ENCODE measurements at places on chromosomes 4 and X.
A peak's percentile ranks its signal among the peaks of the same experiment; 100 is the strongest.

DNA sequence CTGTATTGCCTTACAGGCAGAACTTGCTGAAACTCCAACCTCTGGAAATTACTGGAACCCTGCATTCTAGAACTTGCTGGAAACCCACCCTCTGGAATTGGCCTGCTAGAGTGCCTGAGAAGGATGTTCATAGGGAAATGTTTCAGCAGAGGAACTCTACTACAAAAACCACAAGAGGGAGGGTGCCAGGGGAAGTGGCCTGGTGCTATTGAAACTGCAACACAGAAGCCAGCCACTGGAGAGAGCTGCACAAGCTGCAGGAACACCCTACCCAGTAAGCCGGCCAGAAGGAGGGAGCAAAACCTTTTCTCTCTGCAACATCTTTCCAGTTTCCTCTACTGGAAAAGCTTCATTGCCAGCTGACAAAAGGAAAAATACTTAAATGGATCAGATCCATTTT, 2.5 kb upstream of the BRWD3 start:
- peak; percentile 66 for DNase-seq

GRCh38 chr4:8593264-8594096, 915 bp downstream of the CPZ start:
- DNase-seq, result no peak

GRCh38 chr4:3852711-3853110, 86.5 kb downstream of the ADRA2C start:
- no peak for DNase-seq

DNA sequence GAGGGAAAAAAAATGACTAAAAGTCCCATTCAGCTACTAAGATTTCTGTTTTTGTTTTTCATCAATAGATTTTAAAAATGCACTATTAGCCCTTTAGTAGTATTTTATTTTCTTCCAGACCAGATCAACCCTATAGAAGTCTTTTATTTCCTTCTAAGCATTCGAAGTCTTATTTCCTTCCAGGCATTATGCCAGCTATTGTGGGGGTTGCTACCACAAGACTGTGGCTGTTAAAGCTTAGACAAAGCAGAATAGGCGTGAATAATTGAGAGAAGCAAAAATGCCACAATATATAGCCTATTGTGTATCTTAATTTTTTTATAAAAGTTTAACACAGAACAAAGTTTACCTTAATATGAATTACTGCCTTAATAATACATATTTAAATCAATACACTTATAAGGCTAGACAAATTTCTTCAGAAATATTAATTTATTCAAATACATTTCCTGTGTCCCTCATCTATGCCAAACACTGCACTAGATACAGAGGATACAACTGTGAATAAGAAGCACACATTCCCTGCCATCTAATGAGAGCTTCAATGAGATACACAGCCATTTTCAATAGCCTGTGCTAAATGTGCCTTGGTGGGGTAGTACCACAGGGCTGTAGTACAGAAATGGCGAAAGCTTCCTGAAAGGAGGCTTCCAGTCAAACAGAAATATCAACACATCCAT, 33.1 kb downstream of the SLC10A7 start:
- DNase-seq, result no peak

DNA sequence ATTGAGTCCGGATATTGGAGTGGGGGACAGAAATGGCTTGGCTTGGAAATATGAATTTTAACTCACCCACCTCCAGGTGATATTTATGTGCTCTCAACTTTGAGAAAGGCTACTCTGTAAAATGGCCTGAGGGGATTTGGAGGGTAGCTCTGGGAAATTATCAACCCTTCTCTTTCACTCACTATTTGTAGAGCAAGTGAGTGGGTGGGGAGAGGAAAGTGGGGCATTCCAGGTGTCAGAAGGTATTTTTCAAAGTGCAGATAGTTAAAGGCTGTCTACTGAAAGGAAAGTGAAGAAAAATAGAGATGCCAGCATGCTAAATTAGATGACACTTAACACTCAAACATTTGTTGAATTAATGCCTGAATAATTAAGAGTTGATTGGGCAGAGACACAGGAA, 44.1 kb downstream of the TMEM164 start:
- DNase-seq, result no peak

- no peak for DNase-seq
Measured at GRCh38 chr4:53830511-53830910, 233.9 kb downstream of the CHIC2 start.

GRCh38 chr4:11548597-11549082, 119.9 kb upstream of the HS3ST1 start:
- DNase-seq, result peak; percentile 66

GRCh38 chr4:12084690-12085089, 656.0 kb upstream of the HS3ST1 start:
- DNase-seq, result no peak
